ENCODE measurements at places on chromosomes 4 and X.

GRCh38 chrX:13491061-13491460 lies 78.3 kb upstream of the EGFL6 start:
- no peak for DNase-seq

DNA sequence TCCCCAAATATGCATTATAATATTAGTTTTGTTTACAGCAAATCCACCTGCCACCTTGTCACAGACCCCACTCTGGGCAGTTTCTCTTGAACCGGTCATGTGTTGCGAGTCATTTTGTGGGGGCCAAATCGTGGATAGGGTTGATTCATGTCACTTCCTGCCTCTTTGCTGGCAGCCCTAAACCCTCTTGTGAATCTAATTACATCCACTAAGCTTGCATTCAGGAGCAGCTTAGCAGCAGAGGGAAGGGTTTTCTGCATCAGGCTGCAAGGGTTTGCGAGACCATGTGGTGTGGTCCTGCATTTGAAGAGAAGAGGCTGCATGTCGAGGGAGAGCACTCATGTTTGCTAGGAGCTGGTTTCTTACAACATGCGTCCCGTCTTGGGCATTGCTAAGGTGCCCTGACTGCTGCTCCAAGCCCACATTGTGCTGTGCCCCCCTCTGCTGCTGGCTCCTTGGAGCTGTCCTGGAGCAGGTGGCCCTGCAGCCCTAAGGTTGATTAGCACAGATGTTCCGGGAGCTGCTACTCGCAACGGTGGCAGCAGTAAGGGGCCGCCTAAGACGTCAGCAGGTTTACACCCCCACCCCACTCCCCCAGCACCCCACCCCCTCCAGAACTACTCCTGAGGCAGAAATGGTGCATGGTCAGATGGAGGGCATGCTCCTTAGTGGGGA lies 88.9 kb upstream of the CLDN34 start:
- no peak for DNase-seq

DNA sequence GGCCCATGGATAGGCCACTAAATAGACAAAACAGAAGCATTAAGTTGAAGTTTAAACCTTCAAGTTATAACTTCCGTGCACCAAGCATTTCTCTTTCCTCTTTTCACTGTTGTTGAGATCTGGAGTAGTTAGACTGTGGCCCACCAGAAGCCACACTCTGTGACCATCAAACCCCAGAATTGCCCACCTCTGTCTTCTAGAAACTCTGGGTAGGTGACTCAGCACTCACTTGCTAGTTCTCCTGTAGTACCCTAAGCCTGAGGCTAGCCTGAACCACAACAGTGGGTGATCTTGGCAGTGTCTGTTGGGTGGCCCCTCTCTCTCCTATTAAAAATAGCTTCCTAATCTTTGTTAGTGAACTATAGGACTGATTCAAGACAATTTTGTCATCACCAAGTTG lies 24.6 kb upstream of the CD40LG start:
- no peak for DNase-seq

GRCh38 chrX:116694046-116694445 lies 231.3 kb upstream of the CT83 start:
- no peak for DNase-seq

DNA sequence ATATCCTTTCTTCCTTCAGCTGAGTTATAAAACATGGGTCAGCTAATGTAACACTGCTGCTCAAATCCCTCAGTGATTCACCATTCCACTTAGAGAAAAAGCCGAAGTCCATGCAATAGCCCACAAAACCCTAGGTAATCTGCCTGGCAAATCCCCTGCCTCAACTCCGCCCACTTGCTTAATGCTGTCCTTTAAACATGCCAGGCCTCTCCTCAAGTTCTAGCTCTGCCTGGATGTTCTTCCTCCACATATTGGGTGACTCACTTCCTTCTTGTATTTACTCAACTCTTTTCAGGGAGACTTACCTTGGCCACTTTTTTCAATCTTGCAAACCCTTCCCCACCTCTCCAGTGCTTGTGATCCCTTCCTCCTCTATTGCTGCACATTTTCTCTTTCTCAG lies 89.8 kb downstream of the EMCN start:
- no peak for DNase-seq

- no peak for DNase-seq
Observed at GRCh38 chr4:15945516-15945915, 7.0 kb upstream of the FGFBP1 start.

DNA sequence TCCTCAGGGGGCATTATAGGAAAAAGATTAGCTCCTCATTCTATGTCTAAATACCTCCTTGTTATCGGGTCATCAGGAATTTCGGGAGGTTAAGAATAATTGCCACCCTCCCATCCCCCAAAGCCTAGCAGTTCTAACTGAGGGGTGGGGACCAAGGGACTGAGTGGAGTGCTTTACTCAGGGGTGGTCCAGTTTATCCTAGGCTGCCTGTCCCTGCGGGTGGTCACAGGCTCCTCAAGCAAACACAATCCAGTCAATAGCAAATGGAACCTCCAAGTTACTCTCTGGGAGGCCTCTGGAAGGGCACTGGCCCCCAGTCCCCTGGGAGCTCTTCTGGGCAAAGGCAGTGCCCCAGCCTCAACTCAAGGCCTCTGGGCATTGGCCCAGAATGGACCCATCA lies 6.7 kb downstream of the ELF4 start:
- no peak for DNase-seq

GRCh38 chr4:165403048-165403447 lies 24.2 kb downstream of the CPE start:
- no peak for DNase-seq

GRCh38 chr4:69999420-69999819 lies 3.7 kb downstream of the STATH start:
- DNase-seq: no peak

DNA sequence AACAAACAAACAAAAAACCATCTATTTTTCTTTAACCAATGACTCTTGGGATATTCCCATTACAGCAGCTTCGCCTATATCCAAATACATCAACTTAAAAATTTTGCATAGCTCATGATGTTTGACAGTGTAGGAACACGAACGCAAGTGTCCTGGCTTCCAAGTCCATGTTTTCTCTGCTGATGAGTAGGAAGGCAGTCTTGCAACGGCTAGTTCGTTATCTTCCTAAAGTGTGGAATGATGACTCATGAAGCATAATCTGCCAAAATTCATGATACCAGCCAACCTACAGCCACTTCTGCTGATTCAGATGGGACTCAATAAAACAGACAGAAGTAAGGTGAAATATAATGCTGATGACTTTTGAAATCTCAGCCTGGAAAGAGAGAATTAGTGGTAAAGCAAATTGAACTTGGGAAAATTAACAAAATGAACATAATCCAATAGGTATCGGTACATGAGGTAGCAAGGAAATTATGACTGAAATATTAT lies 6.4 kb upstream of the SEPTIN11 start:
- no peak for DNase-seq

- DNase-seq: no peak
Observed at GRCh38 chr4:123340381-123340701, 56.3 kb upstream of the SPRY1 start.
